ENCODE measurements at places on chromosomes 2 and 18. TPM values are rescaled to one million over a fixed set of nuclear protein-coding genes. Genes with fewer than 3 reads are reported as not detected.
A peak's percentile ranks its signal among the peaks of the same experiment; 100 is the strongest.

DLGAP1 gene
- 5.0 TPM for total RNA-seq

SAG gene
- total RNA-seq: not detected

C1QL2 gene
- total RNA-seq: not detected

TSPYL6 gene
- not detected for total RNA-seq

MTIF2 gene
- 14.4 TPM for total RNA-seq

- H3K27ac ChIP-seq: no peak overlapping the region
- no peaks in the 10 kb centered on the region for H3K27me3 ChIP-seq
- peak overlapping the region; percentile 32 for H3K4me3 ChIP-seq
- H3K4me1 ChIP-seq: no peaks in the 10 kb centered on the region
These were observed 655 bp downstream of the NPPC start for GRCh38 chr2:231925303-231926179.

GRCh38 chr2:148021886-148022285 is 995 bp downstream of the MBD5 start:
- no peaks in the 10 kb centered on the region for H3K36me3 ChIP-seq
- peak overlapping the region; percentile 80 for H3K4me3 ChIP-seq
- H3K4me1 ChIP-seq: peaks cover 15% of the 10 kb centered on the region
- no peaks in the 10 kb centered on the region for H3K27me3 ChIP-seq
- peak overlapping the region; percentile 97 for H3K27ac ChIP-seq
- DNase-seq: no peak

DNA sequence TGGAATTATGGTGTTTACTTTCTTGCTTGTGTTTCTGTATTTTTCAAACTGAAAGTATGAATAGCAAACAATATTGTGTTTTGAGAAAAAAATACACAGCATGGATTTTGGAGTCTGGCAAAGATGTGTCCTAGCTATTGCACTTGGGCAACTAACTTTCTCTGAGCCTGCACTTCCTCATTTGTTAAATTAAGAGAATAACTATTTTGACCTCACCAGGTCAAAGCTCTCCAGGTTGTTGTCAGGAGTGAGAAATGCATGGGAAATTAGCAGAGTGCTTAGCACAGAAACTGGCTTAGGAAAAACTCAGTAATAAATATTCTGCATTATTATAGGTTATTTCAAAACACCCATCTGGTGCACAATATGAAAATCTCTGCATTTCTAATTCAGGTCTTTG is 28.2 kb downstream of the LYPD1 start:
- no peaks in the 10 kb centered on the region for H3K36me3 ChIP-seq
- no peaks in the 10 kb centered on the region for H3K27me3 ChIP-seq
- no peaks in the 10 kb centered on the region for H3K4me1 ChIP-seq
- DNase-seq: no peak
- H3K4me3 ChIP-seq: no peak overlapping the region

DNA sequence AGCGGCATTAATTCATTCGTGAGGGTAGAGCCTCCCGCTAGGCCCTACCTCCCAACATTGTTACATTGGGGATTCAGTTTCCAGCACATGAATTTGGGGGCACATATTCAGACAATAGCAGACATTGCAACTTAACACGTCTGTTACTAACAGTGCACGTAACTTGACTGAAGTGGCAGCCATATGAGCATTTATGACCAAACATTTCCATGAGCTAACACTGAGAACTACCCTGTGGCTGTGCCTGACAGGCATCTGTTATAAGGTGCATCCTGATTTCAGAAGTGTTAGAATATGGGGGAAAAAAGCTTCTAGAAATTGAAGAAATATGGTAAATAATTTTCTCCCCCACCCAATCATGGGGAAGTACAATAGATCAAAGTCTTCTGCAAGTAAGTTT is 24.5 kb downstream of the MALT1 start:
- DNase-seq: no peak
- no peaks in the 10 kb centered on the region for H3K36me3 ChIP-seq
- H3K27me3 ChIP-seq: no peaks in the 10 kb centered on the region
- H3K27ac ChIP-seq: no peak overlapping the region
- no peaks in the 10 kb centered on the region for H3K4me1 ChIP-seq

- no peak overlapping the region for H3K27ac ChIP-seq
- H3K36me3 ChIP-seq: no peaks in the 10 kb centered on the region
- DNase-seq: no peak
- H3K4me3 ChIP-seq: no peak overlapping the region
- H3K27me3 ChIP-seq: no peaks in the 10 kb centered on the region
These were observed 81.6 kb downstream of the AGAP1 start for GRCh38 chr2:235575431-235575830.

DNA sequence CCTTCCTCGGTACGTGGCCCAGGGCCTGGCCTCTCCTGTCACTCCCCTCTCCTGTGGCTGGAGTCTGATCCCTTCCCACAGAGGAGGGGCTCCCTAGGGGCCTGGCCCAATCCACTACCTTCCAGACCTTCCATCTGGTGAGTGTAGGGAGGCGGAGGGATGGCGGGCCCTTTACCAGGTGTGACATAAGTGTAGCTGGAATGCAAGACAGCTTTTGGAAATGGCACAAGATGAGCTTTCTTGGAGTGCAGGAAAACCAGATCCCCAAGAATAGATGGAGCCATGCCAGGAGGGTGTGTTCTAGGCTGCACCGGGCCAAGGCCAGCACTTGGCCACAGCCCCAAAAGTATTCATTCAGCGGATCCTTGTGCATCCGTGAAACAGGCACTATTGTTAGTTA is 30.1 kb downstream of the IGFBP5 start:
- peak overlapping the region; percentile 39 for H3K27ac ChIP-seq
- DNase-seq: no peak
- H3K4me3 ChIP-seq: no peak overlapping the region
- no peaks in the 10 kb centered on the region for H3K27me3 ChIP-seq

GRCh38 chr18:1047406-1047805 is 142.7 kb downstream of the ADCYAP1 start:
- DNase-seq: no peak
- H3K4me1 ChIP-seq: no peaks in the 10 kb centered on the region
- no peaks in the 10 kb centered on the region for H3K36me3 ChIP-seq
- H3K27me3 ChIP-seq: no peaks in the 10 kb centered on the region

- no peak overlapping the region for H3K27ac ChIP-seq
- no peaks in the 10 kb centered on the region for H3K36me3 ChIP-seq
- H3K4me1 ChIP-seq: no peaks in the 10 kb centered on the region
- DNase-seq: no peak
- no peaks in the 10 kb centered on the region for H3K27me3 ChIP-seq
- no peak overlapping the region for H3K4me3 ChIP-seq
These were observed 41.5 kb downstream of the NCKAP5 start for GRCh38 chr2:133526530-133527300.

DNA sequence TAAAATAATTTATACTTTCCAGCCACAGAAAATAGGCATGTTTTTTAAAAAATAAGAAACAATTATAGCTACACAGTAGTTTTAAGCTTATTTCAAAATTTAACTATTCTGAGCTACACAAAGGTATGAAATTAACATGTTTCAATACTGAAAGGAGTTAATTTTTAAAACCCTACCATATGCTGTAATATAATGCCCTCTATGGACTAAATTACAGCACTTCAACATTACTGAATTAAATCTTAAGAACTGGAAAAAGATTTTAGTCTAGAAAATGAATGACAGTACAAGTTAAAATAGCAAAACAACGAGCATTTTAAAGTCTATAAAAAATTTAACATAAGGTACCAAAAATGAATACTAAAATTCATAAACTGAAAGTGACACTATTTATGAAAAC is 36.3 kb downstream of the RTN4 start:
- H3K27ac ChIP-seq: peak overlapping the region; percentile 26
- no peaks in the 10 kb centered on the region for H3K36me3 ChIP-seq
- DNase-seq: no peak

- no peak overlapping the region for H3K4me3 ChIP-seq
- H3K27me3 ChIP-seq: no peaks in the 10 kb centered on the region
- H3K27ac ChIP-seq: peak overlapping the region; percentile 22
- no peaks in the 10 kb centered on the region for H3K36me3 ChIP-seq
- no peak for DNase-seq
These were observed 185.2 kb upstream of the EPC2 start for GRCh38 chr2:148459377-148459778.

DNA sequence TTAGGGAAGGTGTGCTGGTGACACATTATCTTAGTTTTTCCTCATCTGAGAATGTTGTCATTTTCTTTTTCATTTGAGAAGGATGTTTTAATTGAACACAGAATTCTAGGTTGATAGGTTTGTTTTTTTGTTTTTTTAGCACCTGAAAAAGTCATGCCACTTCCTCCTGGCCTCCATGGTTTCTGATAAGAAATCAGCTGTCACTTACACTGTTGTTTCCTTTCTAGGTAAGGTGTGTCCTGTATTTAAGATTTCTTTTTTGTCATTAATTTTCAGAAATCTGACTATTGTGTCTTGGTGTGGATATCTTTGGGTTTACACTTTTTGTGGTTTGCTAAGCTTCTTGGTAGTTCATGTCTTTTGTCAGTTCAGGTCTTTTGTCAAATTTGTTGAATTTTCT is 99.3 kb downstream of the ROCK1 start:
- H3K27me3 ChIP-seq: no peaks in the 10 kb centered on the region
- H3K27ac ChIP-seq: no peak overlapping the region
- no peak for DNase-seq
- no peak overlapping the region for H3K4me3 ChIP-seq
- no peaks in the 10 kb centered on the region for H3K36me3 ChIP-seq

DNA sequence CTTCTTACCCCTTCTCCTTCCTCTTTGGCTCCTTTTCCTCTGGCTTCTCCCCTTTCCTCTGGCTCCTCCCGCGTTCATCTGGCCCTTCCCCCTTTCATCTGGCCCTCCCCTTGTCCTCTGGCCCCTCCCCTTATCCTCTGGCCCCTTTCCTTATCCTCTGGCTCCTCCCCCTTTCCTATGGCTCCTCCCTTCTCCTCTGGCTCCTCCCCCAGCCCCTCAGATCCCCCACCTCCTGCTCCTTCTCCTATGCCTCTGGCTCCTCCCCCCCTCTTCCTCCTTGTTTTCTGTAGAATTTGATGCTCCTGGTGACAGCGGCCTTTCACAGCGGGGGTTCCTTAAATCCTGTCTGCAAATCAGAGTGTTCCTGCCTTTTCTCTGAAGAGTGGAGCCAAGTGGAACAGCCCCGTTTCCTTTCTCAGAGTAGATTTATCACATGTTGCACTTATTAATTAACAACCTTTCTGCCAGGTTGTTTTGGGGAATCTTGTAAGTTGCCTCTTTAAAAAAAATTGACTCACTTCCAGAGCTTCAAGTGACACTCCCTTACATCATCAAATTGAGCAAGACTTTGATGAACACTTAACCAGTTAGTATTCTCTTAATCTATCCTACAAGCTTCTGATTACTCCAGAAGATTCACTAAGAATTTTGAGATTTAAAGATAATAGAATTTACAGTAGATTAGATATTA is 27.9 kb downstream of the FABP1 start:
- H3K36me3 ChIP-seq: no peaks in the 10 kb centered on the region
- DNase-seq: no peak
- no peak overlapping the region for H3K4me3 ChIP-seq
- H3K27ac ChIP-seq: no peak overlapping the region
- no peaks in the 10 kb centered on the region for H3K4me1 ChIP-seq
- no peaks in the 10 kb centered on the region for H3K27me3 ChIP-seq

GRCh38 chr2:128287780-128288735 is 30.6 kb downstream of the HS6ST1 start:
- no peak overlapping the region for H3K27ac ChIP-seq
- DNase-seq: no peak
- no peaks in the 10 kb centered on the region for H3K4me1 ChIP-seq

DNA sequence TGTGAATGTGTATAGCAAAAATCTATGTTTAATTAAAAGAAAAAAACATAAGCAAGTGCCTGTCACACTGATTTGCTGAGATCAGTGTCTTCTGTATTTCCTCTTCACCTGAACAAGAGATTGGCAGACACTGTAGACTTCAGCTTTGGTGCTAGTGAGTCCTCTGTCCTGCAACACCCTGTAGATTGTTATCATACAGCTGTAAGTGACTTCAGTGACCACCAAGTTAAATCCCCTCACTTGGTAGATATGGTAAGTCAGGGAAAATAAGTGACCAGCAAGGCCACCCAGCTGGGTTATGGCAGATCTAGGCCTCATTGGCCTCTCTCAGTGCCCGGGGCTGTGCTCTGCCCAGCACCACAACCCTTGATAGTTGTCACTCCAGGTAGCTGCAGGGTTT is 119.7 kb upstream of the EML6 start:
- DNase-seq: no peak
- H3K4me1 ChIP-seq: no peaks in the 10 kb centered on the region
- H3K4me3 ChIP-seq: no peak overlapping the region
- no peaks in the 10 kb centered on the region for H3K36me3 ChIP-seq
- peak overlapping the region; percentile 17 for H3K27ac ChIP-seq

DNA sequence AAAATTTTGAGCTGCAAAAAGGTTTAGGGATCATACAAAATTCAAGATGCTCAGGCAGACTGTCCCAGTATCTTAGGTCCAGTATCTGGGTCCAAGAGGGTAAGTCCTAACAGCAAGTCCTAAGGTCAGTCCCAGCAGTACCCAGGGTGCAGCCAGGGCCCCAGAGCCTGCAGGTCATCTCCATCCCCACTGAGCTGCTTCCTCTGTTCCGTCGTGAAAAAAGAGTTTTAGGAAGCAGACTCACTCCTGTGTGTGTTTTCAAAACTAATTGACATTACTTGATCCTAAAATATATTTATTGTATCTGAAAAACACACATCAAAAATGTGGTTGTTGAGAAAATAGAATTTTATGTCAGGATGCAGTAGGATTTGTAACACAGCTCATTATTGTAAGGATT is 69.9 kb upstream of the ALKAL2 start:
- no peak for DNase-seq
- H3K36me3 ChIP-seq: no peaks in the 10 kb centered on the region
- H3K27ac ChIP-seq: no peak overlapping the region
- H3K27me3 ChIP-seq: no peaks in the 10 kb centered on the region

- H3K27me3 ChIP-seq: no peaks in the 10 kb centered on the region
- no peak overlapping the region for H3K4me3 ChIP-seq
- no peaks in the 10 kb centered on the region for H3K4me1 ChIP-seq
These were observed 42.2 kb upstream of the DSC1 start for GRCh38 chr18:31204833-31205232.

GRCh38 chr2:231486851-231487596 is 22.7 kb upstream of the NCL start:
- no peaks in the 10 kb centered on the region for H3K27me3 ChIP-seq
- H3K27ac ChIP-seq: no peak overlapping the region
- no peaks in the 10 kb centered on the region for H3K36me3 ChIP-seq
- DNase-seq: no peak
- no peak overlapping the region for H3K4me3 ChIP-seq

GRCh38 chr18:53698907-53699306 is 525.6 kb downstream of the MBD2 start:
- DNase-seq: no peak
- H3K27me3 ChIP-seq: no peaks in the 10 kb centered on the region
- no peaks in the 10 kb centered on the region for H3K4me1 ChIP-seq
- no peak overlapping the region for H3K27ac ChIP-seq
- no peak overlapping the region for H3K4me3 ChIP-seq
- no peaks in the 10 kb centered on the region for H3K36me3 ChIP-seq

All from uterus (tissue), 4 donors.